ENCODE measurements at places on chromosomes 11 and 22.

DNA sequence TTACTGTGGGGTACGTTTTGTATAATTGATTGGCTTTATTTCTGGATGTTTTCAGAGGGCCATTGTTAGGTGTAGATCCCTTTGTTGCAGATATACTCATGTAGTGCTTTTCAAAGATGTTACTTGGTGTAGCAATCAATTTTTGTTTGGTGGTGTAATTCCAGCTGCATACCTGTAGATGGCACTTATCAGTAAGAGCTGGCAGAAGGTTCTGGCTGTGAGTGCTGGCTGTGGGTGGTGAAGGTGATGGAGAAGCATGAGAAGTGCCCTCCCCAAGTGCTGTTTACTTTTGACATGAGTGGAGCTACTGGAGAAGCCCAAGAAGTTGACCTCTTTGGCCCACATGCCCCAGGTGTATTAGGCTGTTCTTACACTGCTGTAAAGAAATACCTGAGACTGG is 1074.9 kb downstream of the FAM181B start:
- DNase-seq, result peak; percentile 27

- peak; percentile 95 for DNase-seq
These were observed at the start of gene DGKZ for GRCh38 chr11:46346886-46347636. Gene DGKZ, plus strand, starts transcription at chr11:46347463. Its CDS starts 197 bp downstream, at chr11:46347660.

- DNase-seq, result no peak
These were observed 17.2 kb downstream of the KIAA1671 start for GRCh38 chr22:24969560-24970301.

GRCh38 chr22:28243539-28243938 is 324.5 kb upstream of the PITPNB start:
- DNase-seq, result no peak

Measured in suppressor macrophage treated with lipopolysaccharide for 1 hour (primary cell).